Activated T-cell treated with anti-CD3 and anti-CD28 coated beads, Interleukin-2, amount 50 U/mL, for 48 hours (primary cell): ENCODE measurements at places on chromosomes 3 and 15.

DNA sequence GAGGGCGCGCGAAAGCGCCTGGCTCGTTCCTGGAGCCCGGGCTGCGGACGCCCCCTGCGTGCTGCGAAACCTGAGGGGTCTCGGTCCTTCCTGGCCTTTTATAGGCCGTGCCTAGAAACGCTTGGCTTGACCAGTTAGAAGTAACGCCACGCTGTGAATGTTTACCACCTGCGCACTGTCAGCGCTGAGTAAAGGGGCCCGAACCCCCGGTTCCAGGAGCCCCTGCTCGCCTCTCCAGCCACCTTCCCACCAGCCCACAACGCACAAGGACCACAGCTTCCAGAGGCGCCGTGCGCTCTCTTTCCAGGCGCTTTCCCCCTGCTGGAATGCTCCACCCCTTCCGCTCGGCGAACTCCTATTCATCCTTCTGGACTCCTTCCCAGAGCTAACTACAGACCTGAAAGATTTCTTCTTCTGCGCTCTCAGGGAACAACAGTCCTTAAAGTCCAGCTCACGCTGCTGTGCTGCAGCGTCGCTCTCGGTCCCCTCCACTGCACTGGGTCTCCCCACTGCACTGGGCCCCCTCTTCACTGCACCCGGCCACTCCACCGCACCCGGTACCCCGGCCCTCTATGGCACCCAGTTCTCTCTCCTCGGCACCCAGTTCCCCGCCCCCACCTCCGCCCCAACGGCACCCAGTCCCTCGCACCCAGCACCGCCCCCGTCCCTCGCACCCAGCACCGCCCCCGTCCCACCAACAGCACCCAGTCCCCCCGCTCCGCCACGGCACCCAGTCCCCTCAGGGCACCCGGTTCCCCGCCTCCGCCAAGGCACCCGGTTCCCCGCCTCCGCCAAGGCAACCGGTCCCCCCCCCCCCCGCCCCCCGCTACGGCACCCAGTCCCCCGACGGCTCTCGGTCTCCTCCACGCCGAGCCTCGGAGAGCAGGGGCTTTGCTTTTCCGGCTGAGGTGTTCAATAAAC is 69.8 kb downstream of the SQOR start:
- peak; percentile 29 for DNase-seq

DNA sequence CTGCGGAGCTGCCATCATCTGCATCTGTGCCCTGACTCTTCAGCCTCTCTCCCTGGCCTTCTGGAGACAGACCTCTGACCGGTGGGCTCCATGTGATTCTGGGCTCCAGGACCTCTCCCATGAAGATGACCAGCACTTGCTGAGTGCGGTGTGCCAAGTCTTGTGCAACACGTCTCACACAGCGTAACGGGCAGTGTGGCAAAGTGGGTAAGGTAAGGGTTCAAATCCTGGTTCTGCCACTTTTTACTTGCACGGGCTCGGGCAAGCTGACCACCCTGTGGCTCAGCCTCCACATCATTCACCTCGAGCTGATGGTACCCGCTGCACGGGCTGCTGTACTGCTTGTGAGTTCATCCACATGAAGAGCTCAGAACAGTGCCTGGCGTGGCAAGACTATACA is 6.5 kb upstream of the SYNM start:
- no peak for DNase-seq

GRCh38 chr15:62791694-62792093 is 250.9 kb upstream of the TPM1 start:
- DNase-seq, result no peak

GRCh38 chr3:187810021-187810446 is 64.8 kb upstream of the BCL6 start:
- DNase-seq, result no peak

DNA sequence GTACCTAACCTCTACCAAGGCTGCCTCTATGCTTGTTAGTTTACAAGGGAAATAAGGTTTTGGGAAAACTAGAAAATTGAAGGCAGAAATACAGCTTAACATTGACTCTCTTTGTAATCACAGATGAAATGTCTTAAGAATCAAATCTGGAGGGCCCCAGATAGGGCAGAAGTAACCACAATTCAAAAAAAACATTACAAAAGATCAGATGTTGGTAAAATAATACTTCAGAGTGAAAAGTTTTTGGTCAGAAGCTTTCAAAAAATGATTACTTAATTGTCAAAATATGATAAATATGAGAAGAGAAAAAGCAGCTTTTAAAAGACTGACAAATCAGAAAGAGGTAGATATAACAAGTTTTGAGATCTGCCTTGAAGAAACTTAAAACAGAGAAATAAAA is 425.1 kb upstream of the NECTIN3 start:
- DNase-seq, result no peak

DNA sequence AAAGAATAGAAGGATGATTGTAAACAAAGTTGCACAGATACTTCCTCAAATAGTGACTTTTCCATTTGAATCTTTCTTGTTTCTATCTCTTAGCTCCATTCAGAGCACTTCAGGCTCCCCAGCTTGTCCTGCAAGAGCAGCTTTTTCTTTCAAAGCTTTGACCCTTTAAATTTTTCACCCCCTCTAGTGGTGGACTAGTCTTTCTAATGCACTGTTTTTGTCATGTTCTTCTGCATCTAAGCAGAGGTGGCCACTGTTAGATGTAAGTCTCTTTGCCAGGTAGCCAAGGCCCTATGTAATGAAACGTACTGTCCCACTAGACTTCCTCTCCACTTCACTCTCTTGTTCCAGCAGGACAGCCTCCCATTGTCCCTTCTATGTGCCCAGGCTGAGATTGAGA is 74.0 kb upstream of the MANF start:
- no peak for DNase-seq

GRCh38 chr15:101180620-101181307 is 71.1 kb downstream of the CHSY1 start:
- no peak for DNase-seq

GRCh38 chr15:37888356-37888755 is 46.1 kb upstream of the TMCO5A start:
- DNase-seq, result no peak

- no peak for DNase-seq
Measured at GRCh38 chr3:52524258-52524751, 9.4 kb downstream of the NT5DC2 start.

GRCh38 chr3:129845956-129846355 is 47.6 kb downstream of the TMCC1 start:
- DNase-seq, result no peak

DNA sequence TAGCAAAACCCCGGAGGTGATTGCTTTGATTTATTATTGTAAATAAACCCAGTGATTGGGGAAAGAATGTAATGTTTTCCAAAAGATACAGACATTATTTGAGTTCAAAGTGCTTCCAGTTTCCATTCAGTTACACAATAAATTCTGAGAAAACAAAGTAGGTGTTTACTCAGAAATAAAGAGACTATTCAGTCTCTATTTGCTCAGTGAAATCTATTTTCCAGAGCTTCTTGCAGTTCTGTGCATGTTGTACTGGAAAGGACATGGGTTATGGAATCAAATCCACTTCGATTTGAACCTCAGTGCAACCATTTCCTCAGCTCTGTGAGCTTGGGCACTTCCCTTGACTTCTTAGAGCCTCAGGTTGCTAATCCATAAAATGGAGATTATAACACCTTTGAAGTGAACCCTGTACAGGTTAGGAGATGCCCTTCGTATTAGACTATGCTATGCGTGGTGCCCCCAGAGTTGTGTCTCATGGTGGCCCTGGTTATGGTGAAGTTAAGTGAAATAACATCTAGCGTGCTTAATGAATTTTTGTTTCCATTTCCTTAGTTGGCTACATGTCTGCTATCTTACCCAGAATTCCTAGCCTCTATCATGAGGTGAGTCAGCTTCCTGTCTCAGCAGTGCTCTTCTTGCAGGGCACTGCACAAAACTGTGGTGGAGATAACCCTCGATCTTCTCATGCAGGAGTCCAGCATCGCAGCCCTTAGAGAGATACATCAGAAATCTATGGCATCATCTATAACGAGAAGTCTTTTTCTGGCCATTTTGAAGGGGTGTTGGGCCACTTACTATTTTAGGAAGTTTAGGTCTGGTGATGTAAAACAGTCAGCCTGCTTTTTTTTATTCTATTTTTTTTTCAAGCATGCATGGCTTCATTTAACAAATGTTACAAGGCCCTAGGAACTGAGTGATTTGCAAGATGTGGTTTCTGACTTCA is 97.7 kb downstream of the RPL39L start:
- DNase-seq, result peak; percentile 63

- no peak for DNase-seq
Measured at GRCh38 chr3:184145111-184145524, 10.0 kb downstream of the EIF2B5 start.

DNA sequence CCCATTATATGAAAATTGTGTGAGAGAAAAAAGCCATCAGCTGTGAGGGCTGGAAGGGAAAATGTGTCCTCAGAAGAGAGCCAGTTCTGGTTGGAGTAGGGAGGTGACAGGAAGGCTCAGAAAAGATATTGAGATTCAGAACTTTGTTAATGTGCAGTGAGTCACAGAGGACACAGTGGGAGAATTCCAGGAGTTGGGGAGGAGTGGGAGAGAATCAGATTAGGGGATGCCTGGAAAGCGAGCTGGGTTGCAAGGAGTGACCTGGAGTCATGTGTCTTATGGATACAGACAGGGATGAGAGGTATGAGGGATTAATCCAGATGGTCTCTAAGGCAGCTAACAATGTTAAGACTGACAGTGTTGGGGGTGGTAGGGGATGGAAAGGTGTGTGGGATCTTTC is 67.5 kb downstream of the CHST2 start:
- DNase-seq, result no peak

DNA sequence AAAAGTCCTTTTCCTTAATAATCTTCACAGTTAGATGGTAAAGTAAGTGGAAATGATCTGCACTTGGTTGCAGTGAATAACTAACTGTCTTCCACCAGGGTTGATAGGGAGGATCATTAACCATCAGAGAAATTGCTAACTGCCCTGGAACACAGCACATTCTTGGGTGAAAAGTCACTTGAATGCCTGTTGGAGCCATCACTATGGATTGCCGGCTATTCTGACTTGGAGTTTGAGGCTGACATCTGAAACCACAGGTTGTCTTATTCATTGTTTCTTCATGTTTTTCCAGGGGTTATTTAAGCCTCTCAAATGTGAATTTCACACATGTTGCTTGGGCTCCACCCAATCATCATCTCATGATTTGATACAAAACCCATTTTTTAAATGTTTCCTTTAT is 901.4 kb downstream of the MCTP2 start:
- no peak for DNase-seq

DNA sequence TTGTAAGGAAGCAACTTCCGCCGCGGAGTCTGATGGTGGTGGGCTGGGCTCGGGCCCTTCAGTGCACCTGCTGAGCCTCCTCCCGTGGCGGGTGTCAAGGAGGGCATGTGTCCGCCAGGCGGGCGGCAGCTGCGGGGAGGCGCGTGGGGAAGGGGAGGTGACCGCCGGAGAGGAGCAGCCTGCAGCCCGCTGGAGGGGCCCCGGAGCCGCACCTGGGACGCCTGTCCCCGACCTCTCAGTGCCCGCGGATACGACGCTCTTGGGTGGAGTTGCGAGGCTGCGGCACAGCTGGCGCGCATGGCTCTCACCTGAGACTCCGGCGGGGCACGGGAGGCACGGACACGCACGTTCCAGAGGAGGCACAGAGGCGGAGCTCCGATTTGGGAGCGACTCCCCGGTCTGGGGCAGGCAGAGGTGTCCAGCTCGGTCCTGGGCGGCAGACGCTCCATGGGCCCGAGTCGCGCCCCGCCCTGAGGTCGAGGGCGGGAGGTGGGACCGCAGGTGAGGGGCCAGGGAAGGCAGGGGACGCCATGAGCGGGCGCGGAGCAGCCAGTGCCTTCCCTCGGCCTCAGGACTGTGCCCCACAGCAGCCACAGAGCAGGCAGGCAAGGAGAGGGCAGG is 50.2 kb upstream of the PRR20G start:
- DNase-seq, result no peak

DNA sequence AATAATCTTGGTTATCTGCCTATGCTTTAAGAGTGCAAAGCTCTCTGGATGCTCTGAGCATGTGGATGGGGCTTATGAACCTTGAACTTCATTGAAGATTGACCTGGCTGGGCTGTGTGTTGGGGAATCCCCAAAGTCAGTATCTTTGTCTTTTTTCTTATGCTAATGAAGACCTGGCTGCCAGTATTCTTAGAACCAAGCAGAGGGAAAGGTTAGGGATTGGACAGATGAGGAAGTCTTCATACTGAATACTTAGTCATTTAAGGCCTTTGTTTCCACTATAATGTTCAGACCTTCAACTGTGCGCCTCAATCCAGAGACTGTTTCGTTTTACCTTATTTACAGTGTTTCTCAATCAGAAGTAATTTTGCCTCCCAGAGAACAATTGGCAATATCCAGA is 42.5 kb upstream of the CMTM7 start:
- no peak for DNase-seq

GRCh38 chr15:56772868-56773639 is 39.7 kb upstream of the ZNF280D start:
- DNase-seq, result no peak

GRCh38 chr3:129311054-129311902 is 32.6 kb downstream of the HMCES start:
- DNase-seq, result no peak

DNA sequence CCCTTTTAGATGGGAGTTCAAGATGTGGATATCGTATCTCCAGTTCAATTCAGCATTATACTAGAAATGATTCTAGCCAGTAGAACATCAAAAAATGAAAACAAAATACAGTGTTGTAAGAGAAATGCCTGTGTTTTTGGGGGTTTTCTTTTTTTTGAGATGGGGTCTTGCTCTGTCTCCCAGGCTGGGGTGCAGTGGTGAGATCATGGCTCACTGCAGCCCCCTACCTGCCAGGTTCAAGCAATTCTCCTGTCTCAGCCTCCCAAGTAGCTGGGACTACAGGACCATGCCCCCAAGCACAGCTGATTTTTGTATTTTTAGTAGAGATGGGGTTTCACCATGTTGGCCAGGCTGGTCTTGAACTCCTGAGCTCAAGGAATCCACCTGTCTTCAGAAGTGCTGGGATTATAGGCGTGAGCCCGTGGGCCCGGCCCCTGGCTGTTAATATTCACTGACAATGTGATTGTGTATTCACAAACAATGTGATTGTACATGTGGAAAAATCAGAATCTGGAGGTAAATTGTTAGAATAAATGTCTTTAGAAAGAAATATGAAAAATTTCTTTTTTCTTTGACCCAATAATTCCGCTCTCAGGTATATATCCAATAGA is 59.0 kb downstream of the ARIH1 start:
- peak; percentile 25 for DNase-seq

- no peak for DNase-seq
Measured at GRCh38 chr3:134319931-134320330, 54.3 kb downstream of the AMOTL2 start.

DNA sequence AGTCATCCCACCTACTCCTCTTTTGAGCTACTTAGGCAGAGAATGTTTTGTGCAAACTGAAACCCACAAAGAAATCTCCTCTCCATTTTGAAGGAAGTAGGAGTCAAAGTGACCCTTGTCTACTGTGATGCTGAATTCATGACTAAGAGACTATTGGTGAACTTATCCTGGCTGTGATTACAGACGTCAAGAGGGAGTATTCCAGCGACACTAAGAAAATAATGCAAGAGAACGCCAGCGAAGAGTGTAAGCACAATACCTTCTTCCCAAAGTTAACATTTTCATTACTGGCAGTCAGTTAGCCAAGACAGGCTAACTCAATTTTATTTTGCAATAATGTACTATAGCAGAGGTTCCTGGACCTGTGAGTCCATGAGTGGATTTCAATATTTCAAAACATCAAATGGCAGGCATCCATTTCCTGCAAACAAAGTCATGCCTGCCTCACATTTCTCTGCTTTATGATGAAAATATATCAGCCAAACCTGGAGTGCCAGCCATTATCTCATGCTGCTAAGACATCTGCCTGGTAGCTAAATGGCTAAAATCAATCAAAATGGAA is 59.0 kb downstream of the CTNNB1 start:
- DNase-seq, result no peak
